Suppressor macrophage treated with lipopolysaccharide for 4 hours (primary cell): ENCODE measurements at places on chromosomes 4 and X.

DNA sequence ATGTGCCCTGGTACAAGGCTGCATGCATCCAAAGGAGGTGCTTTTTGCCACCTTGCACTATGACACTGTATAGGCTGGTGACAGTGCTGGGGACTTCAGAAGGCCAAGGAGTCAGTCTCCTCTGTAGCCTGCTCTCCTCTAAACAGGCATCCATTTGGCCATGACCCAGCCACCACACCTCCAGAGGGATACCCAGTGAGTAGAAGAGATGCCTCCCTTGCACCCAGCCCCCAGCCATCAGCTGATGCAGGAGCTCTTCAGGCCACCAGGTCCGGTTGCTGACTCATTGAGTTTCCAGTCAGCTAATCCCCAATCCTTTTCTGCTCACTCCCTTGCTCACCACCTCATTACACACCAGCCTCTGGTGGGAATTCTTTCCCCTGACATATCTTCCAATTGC, 99.8 kb downstream of the PJA1 start:
- DNase-seq = no peak

DNA sequence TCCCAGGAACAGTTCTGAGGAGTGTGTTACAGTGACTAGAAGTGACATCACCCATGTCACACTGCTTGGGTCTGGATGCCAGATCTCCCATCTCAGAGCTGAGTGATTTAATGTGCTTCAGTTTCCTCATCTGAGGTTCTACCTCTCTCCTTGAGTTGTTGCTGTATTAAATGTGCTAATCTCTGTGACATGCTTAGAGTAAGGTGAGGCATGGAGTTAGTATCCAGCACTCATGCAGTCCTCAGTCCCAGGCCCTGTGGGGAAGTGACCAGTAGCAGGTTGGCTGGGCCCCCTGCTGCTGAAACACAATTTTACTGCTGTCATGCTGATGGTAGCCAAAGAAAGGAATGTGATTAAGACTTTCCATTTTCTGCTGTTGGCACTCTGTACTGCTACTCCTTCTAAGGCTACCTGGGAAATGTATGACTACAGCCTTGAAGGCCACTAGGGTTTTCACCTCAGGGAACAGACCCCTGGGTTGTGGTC, 639.6 kb downstream of the MID1IP1 start:
- DNase-seq = peak; percentile 18

GRCh38 chrX:67585401-67585800, 41.6 kb downstream of the AR start:
- DNase-seq = no peak

DNA sequence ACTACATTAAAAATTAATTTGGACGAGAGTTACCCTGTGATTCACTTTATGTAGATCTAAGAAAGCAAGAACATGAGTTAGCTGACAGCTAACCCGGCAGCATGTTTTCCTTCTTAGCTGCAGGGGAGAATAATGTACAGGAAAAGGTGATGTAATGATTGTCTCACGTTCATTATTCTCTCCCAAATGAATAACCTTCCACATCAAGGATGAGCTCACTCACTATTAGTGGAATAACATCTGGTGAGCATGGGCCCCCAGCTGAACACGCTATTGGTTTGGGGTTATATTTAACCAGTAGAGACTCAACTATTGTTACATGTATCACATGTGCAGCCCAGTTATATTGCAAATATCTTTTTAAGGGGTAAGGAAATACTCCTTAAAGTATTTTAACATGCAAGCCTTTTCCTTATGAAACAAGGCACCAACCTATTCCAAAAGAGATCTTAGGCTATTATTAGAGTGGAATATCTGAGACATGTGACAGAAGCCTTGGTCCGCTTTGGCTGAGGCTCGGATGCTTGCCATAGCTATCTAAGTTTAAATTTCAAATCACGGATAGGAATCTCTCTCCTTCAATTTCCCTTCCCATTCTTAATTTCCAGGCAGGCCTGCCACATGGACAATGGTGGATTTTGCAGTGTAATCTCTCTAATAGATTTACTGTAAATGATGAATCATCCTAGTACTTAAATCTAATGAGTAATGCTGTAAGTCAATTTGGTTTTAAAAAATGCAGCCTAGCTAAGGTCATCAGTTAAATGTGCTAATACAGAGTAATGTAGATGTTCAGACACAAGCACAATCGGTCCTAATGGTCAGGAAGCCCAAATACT, 99.0 kb upstream of the OTUD4 start:
- DNase-seq = no peak

- no peak for DNase-seq
Measured at GRCh38 chr4:159210975-159211374, 108.1 kb downstream of the RAPGEF2 start.

DNA sequence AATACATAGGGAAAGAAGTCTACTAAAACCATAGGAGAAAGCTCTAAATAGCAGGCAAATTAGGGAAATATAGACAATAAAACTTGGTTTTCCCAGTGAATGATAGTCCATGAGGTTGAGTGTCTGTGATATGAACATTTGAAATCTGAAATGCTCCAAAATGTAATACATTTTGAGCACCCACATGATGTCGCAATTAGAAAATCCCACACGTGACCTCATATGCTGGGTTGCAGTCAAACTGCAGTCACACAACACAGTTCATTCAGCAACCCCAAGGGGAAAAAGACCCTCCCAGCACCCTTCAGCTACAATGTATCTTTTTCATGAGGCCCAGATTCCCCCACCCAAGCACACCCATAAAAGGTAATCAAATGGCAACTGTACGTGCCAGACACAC, 155.6 kb downstream of the BTC start:
- DNase-seq = peak; percentile 28

- DNase-seq = no peak
Measured at GRCh38 chrX:97102938-97103337, 219.2 kb downstream of the RPA4 start.
